Central memory CD4-positive, alpha-beta T cell (primary cell): ENCODE measurements at places on chromosomes 1 and 21.

DNA sequence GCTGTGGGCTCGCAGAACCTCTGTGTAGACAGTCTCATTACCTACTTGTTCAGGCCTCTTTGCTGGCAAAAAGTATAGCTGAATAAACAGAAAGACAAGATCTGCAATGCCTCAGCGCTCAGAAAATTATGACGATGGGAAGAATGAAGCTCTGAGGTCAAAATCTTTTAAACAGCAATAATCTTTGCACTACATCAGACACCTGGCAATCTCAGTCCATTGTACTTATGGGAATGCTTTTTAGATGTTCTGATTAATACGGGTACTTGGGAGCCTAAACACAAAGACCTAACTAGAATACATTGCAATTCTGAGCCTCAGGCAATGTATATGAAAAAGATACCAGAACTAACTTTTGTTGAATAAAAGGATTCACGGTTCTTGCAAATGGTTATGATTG is 410.7 kb downstream of the SMYD3 start:
- no peak for DNase-seq

- DNase-seq = no peak
Measured at GRCh38 chr1:83802460-83803152, 196.3 kb downstream of the TTLL7 start.

- DNase-seq = no peak
Measured at GRCh38 chr21:19523746-19524145, 1120.2 kb upstream of the TMPRSS15 start.

DNA sequence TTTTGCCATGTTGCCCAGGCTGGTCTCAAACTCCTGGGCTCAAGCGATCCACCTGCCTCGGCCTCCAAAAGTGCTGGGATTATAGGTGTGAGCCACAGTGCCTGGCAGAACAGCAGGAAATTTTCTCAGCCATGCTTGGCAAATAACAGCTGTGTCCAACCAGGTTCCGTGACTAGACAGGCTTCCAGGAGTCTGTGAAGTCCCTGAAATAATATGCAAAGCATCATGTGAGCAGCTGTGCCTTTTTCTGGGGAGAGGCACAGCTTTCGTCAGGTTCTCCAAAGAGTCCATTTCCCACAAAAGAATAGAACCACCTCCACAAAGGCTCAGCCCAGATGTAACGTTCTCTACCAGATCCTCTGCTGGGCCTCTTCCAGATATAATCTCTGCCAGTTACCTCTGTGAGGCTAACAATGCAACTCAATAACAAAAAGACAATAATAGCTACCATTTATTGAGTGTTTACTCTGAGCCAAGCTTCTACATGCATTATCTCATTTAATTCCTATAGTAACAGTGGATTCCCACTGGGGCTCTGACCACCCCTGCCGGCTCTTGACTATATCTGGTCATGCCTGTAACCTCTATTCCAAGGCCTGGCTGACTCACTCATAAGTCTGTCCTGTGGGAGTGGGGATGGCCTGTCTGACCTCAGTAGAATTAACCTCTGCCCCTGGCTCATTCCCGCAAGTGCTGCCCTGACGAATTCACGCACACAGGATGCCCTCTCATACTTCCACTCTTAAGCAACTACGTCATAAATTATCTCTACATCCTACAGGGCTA is 4.0 kb upstream of the NKAIN1 start:
- no peak for DNase-seq

- DNase-seq = no peak
Measured at GRCh38 chr1:11653861-11654136, 430 bp downstream of the FBXO2 start.
